Mammary epithelial cell (primary cell): ENCODE measurements at places on chromosomes 11 and 22.

DNA sequence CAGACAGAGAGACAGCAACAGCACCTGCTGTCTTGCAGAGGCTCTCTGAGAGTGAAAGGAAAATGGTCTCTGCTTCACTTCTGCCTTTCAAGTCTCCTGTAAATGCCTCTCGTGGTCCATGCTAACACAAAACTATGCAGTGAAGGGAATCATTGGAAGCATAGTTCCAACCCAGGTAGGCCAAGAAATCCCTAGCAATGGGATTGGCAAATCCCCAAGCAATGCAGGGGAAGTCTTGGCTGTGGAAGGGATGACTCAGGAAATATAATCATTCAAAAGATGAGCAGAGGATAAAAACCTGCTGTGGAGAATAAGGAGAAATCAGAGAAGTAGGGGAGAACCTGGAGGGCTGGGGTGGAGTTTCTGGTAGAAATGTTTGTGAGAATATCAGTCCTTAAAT lies 216.1 kb upstream of the ZBED5 start:
- DNase-seq = peak; percentile 11

- DNase-seq = no peak
Observed at GRCh38 chr22:48754611-48755058, 1073.0 kb downstream of the BRD1 start.

GRCh38 chr22:38257650-38258250 lies 15.1 kb downstream of the TMEM184B start:
- DNase-seq = no peak

GRCh38 chr11:86676533-86677154 lies 4.2 kb upstream of the ME3 start:
- DNase-seq = no peak

GRCh38 chr11:112226831-112227401 lies 688 bp downstream of the PTS start:
- peak; percentile 37 for DNase-seq

DNA sequence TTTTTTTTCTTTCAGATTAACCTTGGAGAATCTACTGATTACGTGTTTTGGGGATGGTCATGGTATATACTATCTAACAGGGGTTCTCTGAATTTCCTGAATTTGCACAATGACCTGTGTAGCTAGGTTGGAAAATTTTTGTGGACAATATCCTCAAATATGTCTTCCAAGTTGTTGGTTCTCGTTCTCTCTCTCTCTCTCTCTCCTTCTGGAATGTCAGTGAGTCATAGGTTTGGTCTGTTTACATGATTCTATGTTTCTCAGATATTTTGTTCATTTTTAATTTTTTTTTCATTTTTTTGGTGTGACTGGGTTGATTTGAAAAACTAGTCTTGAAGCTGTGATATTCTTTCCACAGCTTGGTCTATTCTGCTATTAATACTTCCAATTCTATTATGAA lies 604.0 kb upstream of the ANO3 start:
- no peak for DNase-seq

DNA sequence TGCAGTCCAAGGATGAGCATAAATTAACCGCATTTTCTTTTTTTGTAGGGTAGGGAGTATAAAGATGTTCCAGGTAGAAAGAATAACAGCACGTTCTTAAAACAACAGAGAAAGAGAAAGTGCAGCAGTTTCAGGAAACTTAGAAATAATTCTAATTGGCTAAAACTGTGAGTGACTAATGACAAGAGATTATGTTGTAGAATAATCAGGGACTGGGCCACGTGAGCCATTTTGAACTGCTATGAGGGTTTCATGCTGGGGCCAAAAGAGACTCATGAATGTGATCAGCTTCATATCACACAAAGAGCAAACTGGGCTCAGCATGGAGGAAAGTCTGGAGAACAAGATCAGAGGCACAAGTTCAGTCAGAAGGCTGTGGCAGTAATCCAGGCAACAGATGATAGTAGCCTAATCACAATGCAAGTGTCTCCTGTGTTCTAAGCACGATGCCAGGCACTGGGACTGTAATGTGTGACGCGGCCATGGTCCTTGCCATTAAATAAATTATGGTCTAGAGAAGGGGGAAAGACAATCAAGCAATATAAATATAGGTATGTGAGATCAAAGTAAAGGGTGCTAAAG lies 17.9 kb downstream of the CWF19L2 start:
- no peak for DNase-seq

DNA sequence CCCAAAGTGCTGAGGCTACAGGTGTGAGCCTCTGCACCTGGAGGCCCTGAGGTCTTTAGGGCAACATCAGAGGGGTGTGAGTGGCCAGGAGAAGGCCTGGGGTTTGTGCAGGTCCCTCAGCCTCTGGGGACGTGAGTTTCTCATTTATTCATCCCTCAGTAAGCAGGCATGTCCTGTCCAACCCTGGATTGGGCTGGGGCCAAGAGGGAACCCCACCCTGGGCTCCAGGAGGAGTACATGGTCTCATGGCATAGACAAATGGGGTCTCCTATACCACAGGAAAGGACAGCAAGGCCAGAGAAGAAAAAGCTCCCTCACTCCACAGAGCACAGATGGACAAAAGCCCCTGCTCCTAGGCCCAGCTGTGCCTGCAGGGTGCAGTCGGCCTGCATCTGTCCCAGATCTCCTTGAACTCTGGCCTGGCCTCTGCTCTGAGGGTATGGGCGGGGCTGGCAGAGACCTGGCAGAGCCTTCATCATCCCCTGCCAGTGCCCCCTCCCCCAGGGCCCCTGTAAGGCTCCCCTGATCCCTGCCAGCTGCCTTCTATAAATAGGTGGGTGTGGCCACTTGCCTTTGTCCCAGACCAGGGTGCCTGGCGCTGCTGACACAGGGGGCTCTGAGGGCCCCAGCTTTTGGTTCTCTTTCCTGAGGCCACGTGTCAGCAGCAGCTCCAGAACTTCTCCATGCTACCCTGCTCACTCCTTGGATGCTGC lies 34.6 kb downstream of the A4GALT start:
- DNase-seq = no peak

GRCh38 chr22:31764785-31765184 lies 11.0 kb downstream of the DEPDC5 start:
- no peak for DNase-seq

DNA sequence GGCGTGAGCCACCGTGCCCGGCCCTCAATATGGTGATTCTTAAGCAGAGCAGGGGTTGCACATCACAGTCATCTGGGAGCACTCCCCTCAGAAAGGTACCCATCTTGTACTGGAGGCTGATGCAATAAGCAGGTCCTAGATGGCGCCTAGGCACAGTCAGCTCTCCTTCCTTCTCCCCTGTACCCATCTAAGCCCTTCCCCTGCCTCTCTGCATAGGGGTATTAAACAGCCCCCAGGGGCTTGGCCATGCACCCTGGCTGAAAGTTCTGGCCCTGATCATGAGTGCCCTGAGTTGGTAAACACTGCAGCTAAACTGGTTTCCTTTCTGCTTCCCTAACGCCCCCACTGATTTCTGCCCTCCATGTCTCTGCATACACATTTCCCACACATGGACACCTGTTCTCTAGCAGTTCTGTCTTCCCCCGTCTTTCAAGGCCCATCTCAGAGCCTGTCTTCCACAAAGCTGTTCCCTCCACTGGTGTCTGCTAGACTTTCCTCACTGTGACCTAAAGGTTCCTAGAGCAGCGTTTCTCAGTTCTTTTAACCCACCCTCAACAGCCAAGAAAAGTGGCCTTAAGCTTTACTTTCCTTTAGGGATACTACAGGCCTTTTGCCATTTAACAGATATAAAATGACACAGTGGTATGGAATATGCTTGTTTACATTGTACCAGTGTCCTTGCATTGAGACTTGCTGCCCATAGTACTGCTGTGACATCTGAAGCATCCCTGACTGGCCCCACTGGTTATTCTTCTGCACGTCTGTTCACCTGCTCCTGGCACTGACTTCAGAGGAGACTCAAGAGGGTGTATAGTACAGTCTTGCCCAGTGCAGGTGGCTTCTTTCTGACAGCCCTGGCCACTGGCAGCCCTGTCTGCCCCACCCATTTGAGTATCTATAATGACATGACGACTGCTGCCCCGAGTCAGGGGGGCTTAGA lies 15.6 kb downstream of the UBE2L3 start:
- no peak for DNase-seq

DNA sequence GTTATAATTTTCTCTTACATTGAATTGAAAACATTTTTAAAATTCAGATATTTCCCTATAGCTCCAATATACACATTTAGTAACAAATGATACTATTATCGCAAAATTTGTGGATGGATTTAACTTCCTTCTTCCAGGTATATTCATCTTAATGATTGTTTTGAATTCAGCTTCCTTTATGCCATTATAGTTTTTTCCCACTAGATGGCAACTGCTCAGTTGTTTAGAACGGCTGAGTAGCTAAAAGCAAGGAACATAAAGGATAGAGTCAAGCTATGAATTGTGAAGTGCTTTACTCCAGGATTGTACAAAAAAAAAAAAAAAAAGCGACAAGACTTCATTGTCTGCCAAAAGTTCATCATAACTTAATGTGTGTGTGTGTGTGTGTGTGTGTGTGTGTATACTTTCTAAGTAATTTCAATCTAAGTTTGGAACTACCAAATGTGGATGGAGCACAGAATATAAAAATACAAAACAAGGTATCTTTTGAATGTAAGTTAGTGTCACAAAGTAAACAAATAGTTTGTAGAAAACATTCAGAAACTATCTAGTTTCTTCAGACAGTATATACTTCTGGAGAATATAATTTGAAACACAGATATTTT lies 846.4 kb downstream of the DLG2 start:
- peak; percentile 14 for DNase-seq

- DNase-seq = no peak
Observed at GRCh38 chr11:119625206-119625978, 103.6 kb downstream of the NECTIN1 start.

GRCh38 chr11:57511741-57512430 lies 3.6 kb downstream of the SLC43A1 start:
- no peak for DNase-seq

DNA sequence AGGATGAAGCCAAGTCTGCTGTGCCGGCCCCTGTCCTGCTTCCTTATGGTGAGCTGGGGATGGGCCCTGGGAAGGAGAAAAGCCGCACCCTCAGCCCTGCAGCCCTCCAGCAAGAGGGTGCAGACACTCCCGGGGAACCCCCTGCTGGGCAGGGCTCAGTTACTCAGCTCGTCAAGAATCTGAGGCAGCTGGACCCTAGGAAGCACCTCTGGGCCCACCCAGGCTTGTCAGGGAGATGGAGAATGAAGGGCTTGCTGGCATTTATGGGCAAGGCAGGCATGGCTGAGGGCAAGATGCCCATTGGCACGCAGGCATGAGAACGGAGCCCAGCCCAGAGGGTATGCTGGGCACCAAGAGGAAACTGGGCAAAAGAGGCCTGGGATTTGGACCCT lies 12.9 kb downstream of the RELT start:
- no peak for DNase-seq

- no peak for DNase-seq
Observed at GRCh38 chr22:48511211-48511610, 1316.5 kb downstream of the BRD1 start.

- peak; percentile 93 for DNase-seq
Observed at GRCh38 chr11:12086271-12087074, 23.9 kb upstream of the MICAL2 start.

DNA sequence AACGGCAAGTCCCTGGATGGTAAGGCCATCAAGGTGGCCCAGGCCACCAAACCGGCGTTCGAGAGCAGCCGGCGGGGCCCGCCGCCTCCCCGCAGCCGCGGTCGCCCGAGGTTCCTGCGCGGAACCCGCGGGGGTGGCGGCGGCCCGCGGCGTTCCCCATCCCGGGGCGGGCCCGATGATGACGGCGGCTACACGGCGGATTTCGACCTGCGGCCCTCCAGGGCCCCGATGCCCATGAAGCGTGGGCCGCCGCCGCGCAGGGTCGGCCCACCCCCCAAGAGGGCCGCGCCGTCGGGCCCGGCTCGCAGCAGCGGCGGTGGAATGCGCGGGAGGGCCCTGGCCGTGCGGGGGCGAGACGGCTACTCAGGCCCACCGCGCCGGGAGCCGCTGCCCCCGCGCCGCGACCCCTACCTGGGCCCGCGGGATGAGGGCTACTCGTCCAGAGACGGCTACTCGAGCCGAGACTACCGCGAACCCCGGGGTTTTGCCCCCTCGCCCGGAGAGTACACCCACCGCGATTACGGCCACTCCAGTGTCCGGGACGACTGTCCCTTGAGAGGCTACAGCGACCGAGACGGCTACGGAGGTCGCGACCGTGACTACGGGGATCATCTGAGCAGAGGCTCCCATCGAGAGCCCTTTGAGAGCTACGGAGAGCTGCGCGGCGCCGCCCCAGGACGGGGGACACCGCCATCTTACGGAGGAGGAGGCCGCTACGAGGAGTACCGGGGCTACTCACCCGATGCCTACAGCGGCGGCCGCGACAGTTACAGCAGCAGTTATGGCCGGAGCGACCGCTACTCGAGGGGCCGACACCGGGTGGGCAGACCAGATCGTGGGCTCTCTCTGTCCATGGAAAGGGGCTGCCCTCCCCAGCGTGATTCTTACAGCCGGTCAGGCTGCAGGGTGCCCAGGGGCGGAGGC lies 792 bp downstream of the RBMXL2 start:
- DNase-seq = no peak

- DNase-seq = peak; percentile 66
Observed at GRCh38 chr11:8768625-8769333, 86.2 kb downstream of the RPL27A start.

DNA sequence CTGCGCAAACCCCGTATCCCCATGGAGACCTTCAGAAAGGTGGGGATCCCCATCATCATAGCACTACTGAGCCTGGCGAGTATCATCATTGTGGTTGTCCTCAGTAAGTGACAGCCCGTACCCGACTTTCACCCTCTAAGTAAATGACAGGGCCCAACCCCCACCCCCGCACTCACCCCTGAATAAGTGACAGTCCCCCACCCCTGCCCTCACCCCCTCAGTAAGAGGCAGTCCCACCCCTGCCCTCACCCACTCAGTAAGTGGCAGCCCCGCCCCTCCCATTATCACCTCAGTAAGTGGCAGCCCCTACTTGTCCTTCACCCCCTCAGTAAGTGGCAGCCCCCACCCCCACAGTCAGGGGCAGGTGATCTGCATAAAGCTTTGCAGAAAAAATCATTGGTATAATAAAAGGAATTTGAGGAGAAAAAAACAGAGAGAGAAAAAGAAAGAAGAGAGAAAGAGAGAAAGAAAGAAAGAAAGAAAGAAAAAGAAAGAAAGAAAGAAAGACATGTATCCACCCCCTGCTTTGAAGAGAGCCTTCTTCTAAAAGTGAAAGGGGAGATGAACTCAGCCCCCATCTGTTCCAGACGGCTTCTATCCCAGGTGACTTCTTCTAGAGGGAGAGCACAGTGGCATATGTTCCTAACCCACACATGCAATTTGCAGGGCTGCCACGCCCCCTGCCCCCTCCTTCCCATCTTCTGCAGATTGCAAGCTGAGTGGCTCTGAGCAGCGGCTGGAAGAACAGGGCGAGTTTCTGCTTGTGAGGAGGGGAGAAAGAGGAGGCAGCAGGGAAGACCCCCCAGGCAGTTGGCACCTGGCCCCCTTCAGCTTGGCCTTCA lies 12.5 kb upstream of the SMIM35 start:
- DNase-seq = no peak
